Activated CD8-positive, alpha-beta memory T cell treated with anti-CD3 and anti-CD28 coated beads, Interleukin-2, amount 50 U/mL, for 48 hours (primary cell): ENCODE measurements at places on chromosomes 11 and 22.

DNA sequence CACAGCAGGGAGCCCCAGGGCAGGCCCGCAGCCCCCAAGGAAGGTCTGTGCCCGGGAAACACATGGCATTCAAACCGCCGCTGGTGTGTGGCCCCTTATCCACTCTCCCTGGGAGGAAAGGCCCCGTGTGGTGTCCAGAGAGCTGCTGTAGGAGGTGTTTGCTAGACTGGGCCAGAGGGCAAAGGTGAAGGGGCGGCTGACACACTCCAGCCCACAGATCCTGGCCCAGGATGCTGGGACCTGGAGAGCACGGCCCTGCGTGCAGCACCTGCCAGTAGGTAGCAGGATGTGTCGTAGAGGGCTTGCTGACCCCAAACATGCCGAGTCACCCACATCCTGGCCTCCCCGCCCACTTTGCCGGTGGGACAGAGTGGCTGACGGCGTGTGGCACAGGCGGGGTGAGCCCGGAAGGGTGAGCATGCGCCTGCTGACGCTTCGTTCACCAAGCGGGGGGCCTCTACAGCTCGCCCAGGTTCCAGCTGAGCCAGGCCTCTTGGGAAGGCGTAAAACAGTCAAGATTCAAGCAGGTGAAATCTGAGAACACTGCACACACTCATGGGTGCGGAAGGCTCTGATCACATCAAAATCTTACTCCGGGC, 11.0 kb downstream of the OSBPL5 start:
- DNase-seq, result no peak

- no peak for DNase-seq
Observed at GRCh38 chr11:71235719-71236118, 16.7 kb downstream of the SHANK2 start.

- no peak for DNase-seq
Observed at GRCh38 chr11:58844361-58845005, at the start of gene GLYATL2. TSS of gene GLYATL2 (minus strand) at chr11:58844704. CDS start at chr11:58839612, 5,092 bp downstream.

DNA sequence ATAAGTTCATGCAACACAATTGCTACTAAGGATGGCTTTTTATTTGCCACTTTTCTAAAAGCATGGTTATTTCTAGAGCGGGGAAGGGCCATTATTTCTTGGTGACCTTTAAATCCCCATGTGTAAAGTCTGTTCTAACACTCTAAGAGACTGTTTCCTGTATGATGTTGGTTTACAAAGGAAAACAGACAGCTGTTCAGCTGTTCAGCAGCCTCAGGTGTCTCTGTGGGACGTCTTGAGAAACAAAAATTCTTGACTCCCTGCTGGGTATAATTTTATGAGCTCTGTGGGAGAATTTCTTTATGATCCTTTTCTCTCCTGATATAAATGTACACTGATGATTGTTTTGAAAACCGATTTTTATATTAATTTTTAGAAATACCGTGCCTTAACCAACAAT, 13.9 kb downstream of the MUC15 start:
- no peak for DNase-seq

DNA sequence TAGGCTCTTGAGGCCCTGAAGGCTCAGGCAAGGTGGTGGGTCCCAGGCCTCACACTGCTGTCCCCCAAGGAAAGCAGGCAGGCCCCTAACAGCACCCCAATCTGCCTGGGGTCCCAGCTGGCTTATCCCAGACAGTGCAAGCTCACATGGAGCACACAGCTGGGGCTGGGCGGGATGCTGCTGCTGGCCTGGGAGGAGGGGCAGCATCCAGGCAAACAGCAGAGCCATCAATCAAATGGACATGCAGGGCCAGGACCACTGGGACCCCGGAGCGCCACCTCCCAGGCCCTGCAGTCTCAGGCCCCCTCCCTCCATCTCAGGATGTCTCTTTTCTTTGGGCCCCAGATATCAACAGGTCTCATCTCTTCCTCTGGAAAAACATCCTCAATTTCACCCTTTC, 140.3 kb downstream of the BRD1 start:
- DNase-seq, result no peak

DNA sequence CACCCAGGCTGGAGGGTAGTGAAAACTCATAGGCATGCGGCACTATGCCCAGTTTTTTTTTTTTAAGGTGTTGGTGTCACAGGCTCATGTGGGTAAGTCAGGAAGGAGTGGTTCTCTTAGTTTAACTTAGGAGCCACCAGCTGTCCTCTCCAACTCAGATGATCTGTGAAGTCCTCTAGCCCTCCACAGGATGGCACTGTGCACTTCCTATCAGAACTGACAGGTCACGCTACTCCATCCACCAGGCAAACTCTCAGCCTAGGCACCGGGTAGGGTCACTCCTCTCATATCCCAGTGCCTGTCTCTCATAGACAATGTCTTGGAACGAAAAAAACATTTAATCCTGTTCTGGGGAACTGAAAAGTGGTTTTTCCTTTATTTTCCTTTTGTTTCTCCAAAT, 16.5 kb downstream of the NAP1L4 start:
- DNase-seq, result no peak

- DNase-seq, result no peak
Observed at GRCh38 chr22:42277988-42278776, 7.7 kb upstream of the TCF20 start.

- DNase-seq, result no peak
Observed at GRCh38 chr11:45017329-45017728, 66.6 kb upstream of the TP53I11 start.

DNA sequence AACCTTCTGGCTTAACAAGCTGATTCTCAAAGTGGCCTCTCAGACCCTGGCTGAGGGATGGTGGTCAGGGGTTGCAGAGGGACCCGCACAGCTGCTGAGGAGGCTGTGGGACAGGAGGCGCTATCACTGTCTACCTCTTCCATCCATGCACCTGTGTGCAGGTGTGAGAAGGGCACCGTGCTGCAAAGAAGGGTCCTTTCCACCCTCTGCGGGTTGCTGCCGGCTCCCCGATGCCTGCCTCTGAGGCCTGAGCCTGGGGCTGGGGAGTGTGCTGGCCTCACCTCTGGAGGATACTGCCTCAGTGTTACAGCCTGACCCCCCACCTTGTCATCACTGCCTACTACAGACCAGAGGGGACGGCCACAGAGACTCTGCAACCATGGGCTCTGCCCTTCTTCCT, 66.1 kb upstream of the B3GAT1 start:
- no peak for DNase-seq

DNA sequence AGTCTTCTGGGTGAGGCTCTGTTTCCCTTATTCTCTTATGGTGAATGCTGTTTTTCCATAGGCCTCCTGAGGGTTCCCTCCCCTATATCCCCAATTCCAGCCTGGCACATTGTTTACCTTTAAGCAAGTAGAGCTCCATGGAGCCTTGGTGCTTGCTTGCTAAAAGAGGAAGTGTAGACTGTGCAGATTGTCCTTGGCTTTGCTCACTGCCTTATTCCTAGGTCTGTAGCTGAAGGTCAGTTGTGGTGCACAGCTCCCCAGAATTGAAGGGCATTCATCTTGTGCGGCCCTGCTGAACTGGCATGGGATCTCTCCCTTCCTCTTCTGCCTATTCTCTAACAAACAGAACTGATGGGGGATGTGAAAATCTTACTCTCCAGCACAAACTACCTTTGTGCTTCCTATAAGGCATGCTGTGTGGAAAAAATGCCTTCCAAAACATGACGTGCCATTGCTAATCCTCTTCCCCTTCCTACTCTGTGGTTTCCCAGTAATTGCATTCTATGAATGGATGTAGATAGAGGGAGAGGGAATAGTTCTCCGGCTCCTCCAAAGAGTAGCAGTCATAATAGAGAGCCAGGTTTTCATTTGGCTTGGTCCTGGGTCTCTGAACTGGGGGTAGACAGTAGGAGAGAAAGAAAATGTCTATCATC, 34.2 kb upstream of the PLET1 start:
- no peak for DNase-seq

DNA sequence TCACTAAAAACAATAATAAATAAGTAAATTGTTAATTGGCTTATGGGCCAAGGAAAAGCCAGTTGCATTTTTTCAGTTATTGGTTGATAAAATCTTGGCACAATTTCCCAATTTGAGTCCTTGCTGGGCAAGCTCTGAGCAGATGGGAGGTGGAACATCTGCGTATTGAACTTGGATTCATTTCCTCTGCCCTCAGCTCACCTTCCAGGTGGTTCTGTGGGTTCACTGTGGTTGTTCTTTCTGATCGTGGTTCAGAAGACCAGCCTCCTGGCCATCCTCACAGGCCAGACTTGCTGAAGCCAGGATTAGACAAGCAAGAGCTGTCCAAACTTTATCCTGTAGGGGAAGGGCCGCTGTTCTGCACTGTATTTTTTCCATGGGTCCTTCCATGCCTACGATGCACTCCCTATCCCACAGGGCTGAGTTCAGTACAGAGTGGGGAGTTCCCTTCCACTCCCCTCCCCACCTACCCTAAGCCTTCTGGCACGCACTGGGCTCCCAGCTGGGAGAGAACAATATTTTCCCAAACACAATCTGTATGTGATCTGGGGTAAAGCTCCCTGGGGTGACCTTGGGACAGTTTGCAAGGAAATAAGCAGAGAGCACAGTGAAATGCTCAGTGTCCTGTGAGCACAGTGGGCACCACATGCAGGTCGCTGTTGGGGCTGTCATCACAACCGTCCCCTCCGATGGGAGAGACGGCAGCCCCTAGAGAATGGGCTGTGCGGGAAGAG, 43.5 kb upstream of the TP53I11 start:
- DNase-seq, result peak; percentile 20

- no peak for DNase-seq
Observed at GRCh38 chr22:26762503-26763472, 105.4 kb downstream of the MIAT start.

DNA sequence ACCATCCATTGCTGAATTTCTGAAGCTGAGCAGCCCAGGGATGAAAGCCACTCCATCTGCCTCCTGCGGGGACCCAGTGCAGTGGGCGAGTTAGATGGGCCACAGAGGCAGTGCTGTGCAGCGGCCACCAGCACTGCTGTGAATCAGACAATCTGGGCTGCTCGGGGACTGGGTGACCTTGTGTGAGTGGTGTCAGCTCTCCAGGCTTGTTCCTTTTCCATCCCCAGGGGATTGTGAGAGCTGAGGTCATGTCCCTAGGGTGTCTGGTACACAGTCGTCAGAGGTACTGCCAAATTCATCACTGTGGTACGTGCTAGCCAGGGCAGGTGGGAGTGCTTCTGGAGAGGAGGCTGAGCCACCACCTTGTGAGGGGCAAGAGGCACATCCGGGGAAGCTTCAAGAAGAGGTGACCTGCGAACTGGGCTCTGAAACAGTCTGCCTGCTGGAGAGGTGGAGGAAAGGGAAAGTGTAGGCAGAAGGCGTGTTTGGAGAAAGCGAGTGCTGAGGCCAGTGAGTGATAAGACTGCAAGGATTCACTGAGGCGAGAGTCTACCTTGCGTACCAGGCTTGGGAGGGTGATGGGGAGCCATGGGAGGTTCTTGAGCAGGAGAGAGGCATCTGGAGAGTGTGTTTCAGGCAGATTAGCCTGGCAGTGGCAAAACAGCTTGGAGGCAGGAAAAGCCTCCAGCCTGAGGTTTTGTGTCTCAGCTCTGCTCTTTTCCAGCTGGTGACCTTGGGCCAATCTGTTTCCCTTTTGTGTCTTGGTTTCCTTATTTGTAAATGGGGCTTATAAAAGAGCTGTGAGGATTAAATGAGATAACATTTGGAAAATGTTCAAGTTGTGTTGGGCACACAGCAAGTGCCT, 22.7 kb downstream of the CACNA1I start:
- DNase-seq, result no peak
